ENCODE measurements at places on chromosomes 2 and 18.

- DNase-seq: no peak
Measured at GRCh38 chr2:218008060-218009040, 5.6 kb upstream of the TNS1 start.

DNA sequence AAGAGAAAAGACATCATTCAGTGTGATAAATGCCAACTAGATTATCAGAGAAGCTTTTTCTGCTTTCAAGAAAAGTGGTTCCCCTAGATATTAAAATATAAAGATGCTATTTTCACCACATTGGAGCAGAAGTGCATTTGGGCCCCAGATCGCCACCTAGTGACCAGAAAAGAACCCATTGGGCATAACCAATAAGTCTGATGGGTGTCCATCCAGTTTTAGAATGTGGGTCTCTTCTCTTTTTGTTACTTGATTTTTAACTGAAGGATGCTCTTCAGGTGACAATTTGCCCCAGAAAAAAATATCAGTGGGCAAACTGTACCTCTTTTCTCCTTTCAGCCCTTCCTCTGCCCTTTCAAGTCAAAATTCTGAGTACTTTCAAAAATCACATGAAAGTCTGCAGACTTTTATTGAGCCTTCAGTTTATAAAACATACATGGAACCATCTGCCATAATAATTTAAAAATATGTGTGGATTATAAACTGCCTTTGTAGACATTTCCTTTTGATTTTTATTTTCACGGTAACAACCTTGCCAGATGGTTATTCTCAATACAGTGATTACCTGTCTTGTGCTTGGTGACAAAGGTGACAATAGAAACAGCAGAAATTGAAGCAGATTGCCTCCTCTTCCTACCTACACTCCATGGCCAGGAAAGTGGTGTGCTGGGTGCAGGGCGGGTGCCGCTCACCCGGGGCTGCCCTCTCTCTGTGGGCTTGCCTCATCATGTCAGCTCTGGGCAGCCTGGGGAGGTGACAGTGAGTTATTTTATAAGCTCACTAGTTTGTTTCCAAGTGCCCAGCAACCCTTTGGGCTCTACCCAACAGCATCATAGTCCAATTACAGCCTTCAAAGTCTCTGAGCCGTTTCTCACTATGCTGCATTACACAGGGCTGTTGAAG is 124.5 kb downstream of the DCDC2C start:
- peak; percentile 8 for DNase-seq

- no peak for DNase-seq
Measured at GRCh38 chr2:179441551-179441950, 176.9 kb upstream of the SESTD1 start.

- DNase-seq: no peak
Measured at GRCh38 chr2:183541766-183542165, 417.5 kb downstream of the NUP35 start.

GRCh38 chr2:109321570-109321969 is 192.6 kb downstream of the SH3RF3 start:
- DNase-seq: no peak
